GM23248 (cell line): ENCODE measurements at places on chromosomes 4 and X. TPM values are rescaled to one million over a fixed set of nuclear protein-coding genes. Genes with fewer than 3 reads are reported as not detected.

ZNF732 gene
- 0.11 and 0.51 TPM in 2 replicates for total RNA-seq

ZFYVE28 gene
- 8.9 and 9.6 TPM in 2 replicates for total RNA-seq

RTL3 gene
- total RNA-seq: under 0.01 and 0.11 TPM in 2 replicates

PPP2R2C gene
- not detected in 2 replicates for total RNA-seq

DNA sequence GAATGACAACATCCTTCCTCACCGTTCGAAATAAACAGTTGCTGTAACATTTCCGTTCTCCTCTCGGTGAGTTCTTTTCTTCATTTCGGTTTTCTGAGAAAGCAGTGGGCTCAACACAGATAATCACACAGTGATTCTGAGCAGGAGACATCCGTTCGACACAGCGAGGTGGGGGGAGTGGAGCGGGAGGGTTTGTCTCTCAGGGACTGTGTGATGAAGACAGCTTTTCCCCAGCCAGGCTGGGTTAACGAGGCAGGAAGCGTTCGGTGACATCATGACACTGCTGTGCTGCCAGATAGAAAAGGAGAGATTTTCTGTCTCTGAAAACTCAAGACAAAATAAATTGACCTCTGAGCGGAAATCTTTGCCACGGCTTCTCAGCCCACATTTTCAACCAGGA, 119.3 kb downstream of the CRLF2 start:
- no peak overlapping the region for H3K27ac ChIP-seq
- no peaks in the 10 kb centered on the region for H3K27me3 ChIP-seq
- H3K36me3 ChIP-seq: no peaks in the 10 kb centered on the region

DNA sequence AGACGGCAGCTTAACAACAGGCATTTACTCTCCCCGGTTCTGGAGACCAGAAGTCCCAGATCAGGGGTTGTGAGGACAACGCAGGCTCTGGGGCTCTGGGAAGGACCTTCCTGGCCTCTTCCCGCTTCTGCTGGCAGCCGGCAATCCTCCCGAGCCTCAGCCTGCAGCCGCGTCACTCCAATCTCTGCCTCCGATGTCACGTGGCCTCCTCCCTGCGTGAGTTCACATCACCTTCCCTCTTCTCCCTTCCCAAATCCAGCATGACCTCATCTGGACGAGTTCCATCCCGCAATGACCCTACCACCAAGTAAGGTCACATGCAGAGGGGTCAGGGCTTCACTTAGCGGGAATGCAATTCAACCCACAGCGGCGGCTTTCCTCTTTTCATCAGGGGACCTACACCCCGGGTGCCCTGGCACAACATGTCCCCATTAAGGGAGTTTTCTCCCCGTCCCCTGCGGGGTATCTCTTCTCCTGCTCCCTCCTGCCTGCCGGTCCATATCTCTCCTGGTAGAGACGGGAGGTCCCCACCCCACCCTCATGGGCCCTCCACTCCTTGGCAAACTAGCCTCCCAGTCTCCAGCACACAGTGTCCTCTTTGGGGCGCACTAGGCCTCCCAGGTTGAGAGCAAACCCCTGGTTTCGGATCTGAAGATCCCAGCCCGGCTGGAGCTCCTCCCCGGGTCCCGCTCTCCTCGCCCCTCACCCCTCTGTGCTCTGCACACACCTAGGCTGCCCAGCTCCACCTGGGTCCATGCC, 25.5 kb downstream of the ABLIM2 start:
- H3K4me3 ChIP-seq: no peak overlapping the region
- no peak for DNase-seq
- H3K36me3 ChIP-seq: no peaks in the 10 kb centered on the region
- H3K27ac ChIP-seq: no peak overlapping the region
- peaks cover 25% of the 10 kb centered on the region for H3K27me3 ChIP-seq

GRCh38 chr4:15504041-15504440, 34.4 kb downstream of the CC2D2A start:
- H3K4me1 ChIP-seq: no peaks in the 10 kb centered on the region
- no peaks in the 10 kb centered on the region for H3K27me3 ChIP-seq
- no peak overlapping the region for H3K4me3 ChIP-seq
- no peak overlapping the region for H3K27ac ChIP-seq

DNA sequence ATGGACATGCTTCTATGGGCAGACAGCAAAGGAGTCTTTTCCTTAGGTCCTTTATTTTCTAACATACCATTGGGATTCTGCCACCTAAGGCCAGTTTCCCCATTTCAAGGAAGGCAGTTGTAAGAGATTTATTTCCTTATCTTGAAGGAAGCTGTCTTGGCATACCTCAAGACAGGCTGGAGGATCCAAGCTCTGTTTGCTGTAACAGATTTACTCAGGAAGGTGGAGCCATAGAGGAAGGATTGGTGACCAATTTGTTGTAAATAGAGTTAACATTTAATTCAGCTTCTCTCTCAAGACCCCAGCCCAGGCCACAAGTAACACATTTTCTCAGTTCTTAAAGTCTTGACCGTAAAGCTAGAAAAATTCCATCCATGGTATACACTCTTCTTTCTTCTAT, 131.6 kb upstream of the TENM3 start:
- no peak overlapping the region for H3K4me3 ChIP-seq
- DNase-seq: no peak
- H3K4me1 ChIP-seq: no peaks in the 10 kb centered on the region

- H3K27ac ChIP-seq: no peak overlapping the region
- peaks cover 16% of the 10 kb centered on the region for H3K4me1 ChIP-seq
- peak; percentile 80 for DNase-seq
- peak overlapping the region; percentile 94 for H3K4me3 ChIP-seq
Observed at GRCh38 chrX:45849261-45849862, 648.7 kb upstream of the DIPK2B start.

DNA sequence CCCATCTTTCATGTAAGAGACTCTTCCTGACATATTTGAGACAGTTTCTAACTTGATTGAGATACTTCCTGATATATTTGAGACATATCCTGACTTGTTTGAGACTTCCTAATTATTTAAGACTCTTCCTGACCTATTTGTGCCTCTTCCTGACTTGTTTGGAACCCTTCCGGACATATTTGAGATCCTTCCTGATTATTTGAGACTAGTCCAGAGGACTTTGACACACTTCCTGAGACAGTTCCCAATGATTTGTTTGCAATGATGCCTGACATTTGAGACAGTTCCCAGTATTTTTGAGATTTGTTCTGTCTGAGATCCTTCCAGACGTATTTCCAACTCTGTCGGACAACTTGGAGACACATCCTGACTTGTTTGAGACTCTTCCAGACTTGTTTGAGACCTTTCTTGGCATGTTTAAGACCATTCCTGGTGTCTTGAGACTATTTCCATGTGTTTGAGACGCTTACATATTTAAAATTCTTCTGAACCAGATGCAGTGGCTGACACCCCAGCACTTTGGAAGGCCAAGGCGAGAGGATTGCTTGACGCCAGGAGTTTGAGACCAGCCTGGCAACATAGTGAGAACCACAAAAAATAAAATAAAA, 118.9 kb upstream of the USP9X start:
- no peak for DNase-seq
- no peak overlapping the region for H3K4me3 ChIP-seq
- H3K27me3 ChIP-seq: no peaks in the 10 kb centered on the region
- H3K27ac ChIP-seq: no peak overlapping the region
- H3K36me3 ChIP-seq: no peaks in the 10 kb centered on the region

- H3K4me3 ChIP-seq: no peak overlapping the region
- H3K4me1 ChIP-seq: peaks cover 41% of the 10 kb centered on the region
- no peak for DNase-seq
- no peaks in the 10 kb centered on the region for H3K36me3 ChIP-seq
Observed at GRCh38 chr4:106364282-106364681, 4.3 kb downstream of the GIMD1 start.

DNA sequence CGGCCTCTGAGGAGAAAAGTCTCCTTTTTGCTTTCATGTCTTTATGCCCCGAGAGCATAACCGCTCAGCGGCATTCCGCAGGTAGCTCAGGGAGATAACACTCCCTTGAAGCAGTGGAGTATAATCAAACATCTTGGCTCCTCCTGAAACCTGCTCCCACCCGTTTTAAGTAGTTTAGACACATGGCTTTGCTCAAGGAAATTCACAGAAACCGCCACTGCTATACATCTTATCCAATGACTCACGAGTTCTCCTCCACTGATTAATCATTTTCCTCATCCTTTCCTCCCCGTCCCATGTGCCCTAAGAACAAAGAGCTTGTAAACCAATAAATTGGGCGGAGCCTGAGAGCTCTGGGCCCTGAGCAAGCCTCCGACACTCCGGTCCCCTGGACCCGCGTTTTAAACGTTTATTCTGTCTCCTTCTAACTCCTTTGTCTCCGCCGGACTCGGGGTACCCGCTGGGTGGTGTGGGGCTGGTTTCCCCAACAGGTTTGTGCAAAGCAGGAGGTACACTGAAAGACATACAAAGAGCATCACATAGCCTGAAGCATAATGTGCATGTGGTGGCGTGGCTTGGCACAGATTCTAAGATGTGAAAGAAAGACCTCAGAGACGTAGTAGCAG, 401.2 kb downstream of the TLL1 start:
- no peak overlapping the region for H3K4me3 ChIP-seq
- H3K4me1 ChIP-seq: no peaks in the 10 kb centered on the region
- no peak for DNase-seq
- no peaks in the 10 kb centered on the region for H3K27me3 ChIP-seq
